Left lobe of liver (tissue), 2 donors: ENCODE measurements at places on chromosomes 13 and 19. TPM values are rescaled to one million over a fixed set of nuclear protein-coding genes. Genes with fewer than 3 reads are reported as not detected.

ERF gene
- 35.9 TPM for total RNA-seq

SOHLH2 gene
- not detected for total RNA-seq

AKT1S1 gene
- 27.6 TPM for total RNA-seq

PTGIR gene
- total RNA-seq = 3.0 TPM

THSD8 gene
- total RNA-seq = 1.5 TPM

DNA sequence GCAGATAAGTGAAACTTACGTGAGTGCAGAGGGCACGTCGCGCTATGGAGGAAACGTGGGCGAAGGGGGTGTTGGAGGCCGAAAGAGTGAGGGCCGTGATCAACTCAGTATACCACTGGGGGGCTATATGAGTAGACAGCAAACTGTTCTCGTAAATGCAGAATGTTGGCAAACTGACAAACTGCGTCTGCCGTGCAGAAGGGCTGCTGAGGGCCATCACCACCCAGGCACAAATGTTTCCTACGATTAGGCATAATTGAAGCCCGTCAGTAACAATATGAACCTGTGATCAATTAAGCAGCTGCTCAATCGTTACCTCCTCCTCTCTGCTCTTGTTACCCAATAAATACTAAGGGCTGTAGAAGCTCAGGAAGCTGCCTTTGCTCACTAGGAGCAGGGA lies 17.3 kb upstream of the MADCAM1 start:
- no peak for DNase-seq

DNA sequence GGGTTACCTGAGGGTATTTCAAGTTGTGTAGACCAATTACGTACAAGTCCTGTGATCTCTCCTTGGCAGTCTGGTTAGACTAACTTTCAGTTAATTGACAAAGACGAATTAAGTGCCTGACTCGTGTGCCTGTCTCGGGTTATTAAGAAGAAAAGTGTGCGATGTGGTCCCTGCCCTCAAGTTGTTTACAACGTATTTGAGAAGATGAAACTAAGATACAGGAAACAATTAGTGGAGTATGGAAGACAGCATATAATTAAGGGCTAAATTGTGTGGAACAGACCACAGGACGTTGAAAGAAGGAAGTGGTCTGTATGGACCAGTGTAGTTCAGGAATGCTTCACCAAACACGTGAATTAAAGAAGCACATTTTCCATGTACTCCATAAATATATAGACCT lies 49.2 kb downstream of the KLF5 start:
- DNase-seq = no peak

- DNase-seq = no peak
Measured at GRCh38 chr13:42836930-42837690, 55.7 kb downstream of the FAM216B start.

DNA sequence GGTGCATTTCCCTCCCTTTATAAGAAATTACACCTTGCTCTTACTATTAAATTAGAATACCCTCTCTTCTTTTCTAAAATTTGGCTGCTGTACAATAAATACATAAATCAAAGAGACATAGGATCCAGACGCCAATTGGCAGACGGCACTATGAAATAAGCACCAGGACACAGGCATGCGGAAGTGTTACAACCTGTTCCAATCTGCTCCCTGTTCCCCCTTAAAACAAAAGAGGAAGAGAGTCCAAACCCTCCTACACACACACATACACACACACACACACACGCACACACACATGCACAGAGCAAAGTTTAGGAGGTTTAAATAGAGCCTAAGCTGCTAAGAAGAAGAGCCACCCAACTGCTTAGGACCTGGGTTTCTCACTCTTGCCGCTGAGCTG lies 75.6 kb upstream of the ZNF507 start:
- DNase-seq = no peak

GRCh38 chr19:17734146-17734545 lies 14.9 kb downstream of the MAP1S start:
- DNase-seq = no peak

DNA sequence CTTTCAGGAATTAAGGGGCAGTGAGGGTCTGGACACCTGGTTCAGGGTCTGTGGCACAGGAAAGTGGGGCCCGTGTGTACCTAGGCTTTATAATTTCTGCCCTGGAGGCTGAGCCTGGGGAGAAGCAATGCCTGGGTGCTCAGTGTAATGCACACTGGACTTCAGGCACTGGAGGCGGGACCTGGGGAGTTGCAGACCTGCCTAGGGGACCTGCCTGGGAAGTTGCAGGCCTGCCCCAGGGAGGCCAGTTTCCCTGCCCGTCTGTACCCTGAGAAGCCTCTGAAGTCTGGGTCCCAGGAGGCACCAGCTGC lies 2.5 kb upstream of the TMEM59L start:
- no peak for DNase-seq

GRCh38 chr19:45798995-45799517 lies 6.4 kb upstream of the DMWD start:
- no peak for DNase-seq
